ENCODE measurements at places on chromosomes 6 and 20. TPM values are rescaled to one million over a fixed set of nuclear protein-coding genes. Genes with fewer than 3 reads are reported as not detected.

The PACRG gene
- polyA plus RNA-seq: 1.5 TPM

The CLIC5 gene
- 14.6 TPM for polyA plus RNA-seq

The ZNF322 gene
- 20.0 TPM for polyA plus RNA-seq

The SLC22A2 gene
- not detected for polyA plus RNA-seq

The COL21A1 gene
- polyA plus RNA-seq: 131 TPM

The ECT2L gene
- 0.18 TPM for polyA plus RNA-seq

The LTB gene
- polyA plus RNA-seq: 2.9 TPM

GRCh38 chr20:11195169-11195568 is 521.4 kb upstream of the JAG1 start:
- DNase-seq: no peak

DNA sequence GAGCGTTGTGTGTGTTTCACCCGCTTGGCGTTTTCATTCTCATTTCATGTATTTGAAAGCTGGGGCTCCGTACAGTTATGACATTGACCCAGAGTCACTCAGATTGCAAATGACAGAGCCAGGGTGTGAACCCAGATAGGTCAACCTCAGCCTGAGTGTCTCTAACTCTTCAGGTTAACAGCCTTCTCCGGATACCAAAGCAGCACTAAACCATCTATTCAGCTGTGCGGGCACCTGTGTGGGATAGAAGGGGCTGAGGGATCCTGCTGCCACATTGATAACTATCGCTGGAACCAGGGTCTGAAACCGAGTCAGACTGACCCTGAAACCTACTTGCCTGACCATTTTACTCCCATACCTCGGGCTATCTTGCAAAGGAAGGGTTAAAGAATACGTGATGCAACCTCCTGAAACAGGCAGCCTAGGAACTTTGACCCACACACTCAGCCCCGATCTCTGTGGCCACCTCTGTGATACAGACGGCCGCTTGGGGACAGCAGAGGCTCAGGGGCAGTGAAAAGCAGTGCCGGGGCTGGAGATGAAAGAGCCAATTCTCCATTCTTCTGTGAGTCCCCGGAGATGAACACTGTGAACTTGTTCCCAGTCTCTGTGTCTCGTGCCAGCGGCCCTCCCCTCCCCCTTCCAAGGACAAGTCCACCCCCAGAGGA is 233.5 kb upstream of the QKI start:
- peak; percentile 74 for DNase-seq

DNA sequence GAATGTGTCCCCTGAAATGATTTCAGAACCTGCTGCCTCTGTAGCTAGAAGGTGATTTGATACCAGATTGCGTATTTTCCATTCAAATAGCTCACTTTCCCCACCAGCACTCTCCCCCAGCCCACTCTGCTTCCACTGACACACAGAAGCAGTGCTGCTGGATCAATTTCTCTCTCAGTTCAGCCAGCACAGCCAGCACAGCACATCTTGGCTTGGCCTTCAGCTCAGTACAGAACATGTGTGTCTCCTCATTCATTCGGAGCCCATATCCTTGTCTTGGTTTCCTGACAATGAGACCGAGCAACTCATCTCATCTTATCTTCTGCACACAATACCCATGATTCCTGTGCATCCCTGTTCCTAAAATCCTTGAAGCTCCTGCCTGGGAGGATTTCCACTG is 33.8 kb upstream of the CD83 start:
- peak; percentile 64 for DNase-seq

- no peak for DNase-seq
These were observed 43.7 kb upstream of the VSX1 start for GRCh38 chr20:25125636-25126035.

DNA sequence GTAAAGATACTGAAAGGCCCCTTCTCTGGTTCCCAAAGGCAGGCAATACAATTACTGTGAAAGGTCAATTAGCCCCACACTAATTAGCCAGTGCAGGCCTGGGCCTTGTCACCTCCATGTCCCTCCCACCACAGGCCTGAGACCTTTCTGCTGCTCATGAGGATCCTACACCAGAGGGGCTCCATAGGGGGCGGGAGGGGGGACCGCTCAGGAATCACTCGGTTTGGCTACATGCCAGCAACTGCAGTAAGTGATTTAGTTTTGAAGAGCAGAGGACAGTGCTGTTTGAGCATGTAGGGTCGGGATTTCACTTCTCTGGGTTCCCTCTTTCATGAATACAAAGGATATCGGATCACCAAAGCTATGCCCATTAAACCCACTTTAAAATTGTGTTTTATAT is 455.6 kb downstream of the PRKN start:
- no peak for DNase-seq

DNA sequence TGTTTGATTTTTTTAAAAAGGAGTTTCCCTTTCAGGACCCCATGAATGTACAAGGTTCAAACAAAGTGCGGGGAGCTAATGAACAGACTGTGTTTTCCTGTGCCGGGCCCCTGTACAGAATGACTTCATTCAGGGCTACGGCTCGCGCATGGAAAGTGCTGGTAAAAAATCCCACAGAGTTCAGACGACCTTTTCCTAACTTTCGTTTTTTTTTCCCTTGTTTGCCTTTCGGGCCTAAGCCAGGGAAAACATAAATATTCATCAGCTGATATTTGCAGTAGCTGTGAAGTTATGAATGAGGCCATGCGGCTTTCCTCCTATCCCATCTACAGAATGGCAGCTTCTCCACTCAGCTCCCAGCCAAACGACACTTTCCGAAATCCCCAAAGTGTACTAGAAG is 74.0 kb downstream of the HAO1 start:
- peak; percentile 84 for DNase-seq

GRCh38 chr6:163151212-163151611 is 263.3 kb upstream of the QKI start:
- no peak for DNase-seq
